ENCODE measurements at places on chromosomes 1 and 21. TPM values are rescaled to one million over a fixed set of nuclear protein-coding genes. Genes with fewer than 3 reads are reported as not detected.

DNA sequence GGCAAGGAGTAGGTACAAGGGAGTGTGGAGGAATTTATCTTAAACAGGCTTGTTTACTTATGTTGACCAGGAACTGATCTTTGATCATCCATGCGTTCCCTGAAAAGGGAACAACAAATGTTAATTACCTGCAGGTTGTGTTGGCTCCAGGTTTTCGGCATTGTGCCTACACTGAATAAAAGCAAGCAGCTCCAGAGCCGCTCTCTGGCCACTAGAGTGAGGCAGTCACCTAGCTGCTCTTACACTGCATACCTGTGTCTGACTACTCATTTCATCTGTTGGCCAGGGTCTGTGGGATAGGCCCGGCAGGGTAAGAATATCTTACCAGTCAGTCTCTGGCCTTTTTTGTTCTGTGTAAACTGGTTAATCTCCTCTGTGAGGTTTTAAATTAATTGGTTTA, 183.6 kb downstream of the HFM1 start:
- DNase-seq, result no peak

DNA sequence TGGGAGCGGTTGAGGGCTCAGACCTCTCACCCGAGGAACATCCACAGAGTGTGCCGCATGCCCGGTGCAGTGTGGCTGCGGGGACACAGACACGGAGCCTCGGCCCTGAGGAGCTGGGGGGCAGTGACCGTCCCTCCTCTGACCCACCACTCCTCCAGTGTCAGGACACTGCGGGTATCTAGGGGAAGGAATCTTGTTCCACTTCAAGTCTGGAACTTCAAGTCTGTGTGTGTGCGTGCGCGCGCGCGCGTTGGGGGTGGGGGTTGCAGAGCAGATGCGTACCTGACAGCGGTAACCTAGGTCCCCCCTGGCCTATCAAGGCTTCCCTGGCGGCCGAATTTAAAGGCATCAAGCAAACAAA, 17.3 kb downstream of the PCSK9 start:
- DNase-seq, result no peak

DNA sequence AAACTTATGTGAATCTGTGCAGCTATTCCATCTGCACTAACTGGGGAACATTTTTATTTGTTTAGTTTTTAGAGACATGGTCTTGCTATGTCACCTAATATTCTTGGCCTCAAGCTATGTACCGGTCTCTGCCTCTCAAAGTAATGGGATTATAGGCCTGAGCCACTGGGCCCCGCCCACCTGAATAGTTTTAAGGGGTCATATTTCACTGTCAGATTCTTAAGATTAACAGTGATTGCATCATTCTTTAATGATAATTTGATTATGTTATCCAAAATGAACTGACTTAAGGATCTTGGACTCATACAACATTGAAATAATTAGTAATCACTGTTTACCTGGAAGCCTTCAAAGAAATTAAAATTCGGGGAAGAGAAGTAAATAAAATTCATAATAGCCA, 12.6 kb upstream of the KLF18 start:
- DNase-seq, result peak; percentile 16

- DNase-seq, result peak; percentile 31
Observed at GRCh38 chr1:193730017-193730416, 543.6 kb upstream of the B3GALT2 start.

DNA sequence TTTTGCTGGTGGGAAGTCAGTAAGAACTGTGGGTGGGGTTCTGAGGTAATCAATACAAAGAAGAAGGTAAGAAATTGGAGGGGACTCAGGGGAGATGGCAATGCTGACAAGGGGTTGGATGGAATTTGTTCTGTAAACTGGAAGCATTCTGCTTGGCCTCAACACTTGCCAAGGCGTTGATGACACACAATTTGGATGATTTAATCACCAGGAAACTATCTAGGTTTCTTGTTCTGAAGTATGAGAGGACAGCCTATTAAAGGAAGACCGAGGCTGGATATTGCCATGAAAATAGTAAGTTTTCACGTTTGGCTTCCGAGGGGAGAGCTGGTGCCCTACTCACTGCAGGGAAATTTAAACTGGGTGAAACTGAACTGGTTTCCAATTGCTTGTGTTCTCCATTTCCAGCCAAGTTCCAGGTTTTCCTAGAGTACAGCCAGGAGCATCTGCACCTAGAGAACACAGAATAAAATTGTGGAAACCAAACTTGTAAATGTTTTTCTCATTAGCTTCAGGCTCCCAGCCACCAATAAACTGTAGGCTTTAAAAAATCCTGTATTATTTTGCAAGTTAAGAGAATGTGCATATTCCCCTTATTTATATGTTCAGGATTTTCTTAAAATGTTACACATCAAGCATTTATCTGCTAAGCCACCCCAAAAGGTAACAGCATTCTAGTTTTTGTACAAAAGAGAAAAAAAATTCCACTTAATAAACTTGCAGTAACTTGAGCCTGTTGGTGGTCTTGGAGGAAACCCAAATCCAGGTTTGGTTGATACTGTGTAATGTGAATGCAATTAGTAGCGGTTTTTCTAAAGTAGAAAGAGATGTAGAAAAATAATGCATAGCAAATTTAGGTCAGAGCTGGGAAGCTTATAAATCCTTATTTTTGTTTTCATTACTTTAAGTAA, 53.8 kb downstream of the ROR1 start:
- DNase-seq, result no peak

DNA sequence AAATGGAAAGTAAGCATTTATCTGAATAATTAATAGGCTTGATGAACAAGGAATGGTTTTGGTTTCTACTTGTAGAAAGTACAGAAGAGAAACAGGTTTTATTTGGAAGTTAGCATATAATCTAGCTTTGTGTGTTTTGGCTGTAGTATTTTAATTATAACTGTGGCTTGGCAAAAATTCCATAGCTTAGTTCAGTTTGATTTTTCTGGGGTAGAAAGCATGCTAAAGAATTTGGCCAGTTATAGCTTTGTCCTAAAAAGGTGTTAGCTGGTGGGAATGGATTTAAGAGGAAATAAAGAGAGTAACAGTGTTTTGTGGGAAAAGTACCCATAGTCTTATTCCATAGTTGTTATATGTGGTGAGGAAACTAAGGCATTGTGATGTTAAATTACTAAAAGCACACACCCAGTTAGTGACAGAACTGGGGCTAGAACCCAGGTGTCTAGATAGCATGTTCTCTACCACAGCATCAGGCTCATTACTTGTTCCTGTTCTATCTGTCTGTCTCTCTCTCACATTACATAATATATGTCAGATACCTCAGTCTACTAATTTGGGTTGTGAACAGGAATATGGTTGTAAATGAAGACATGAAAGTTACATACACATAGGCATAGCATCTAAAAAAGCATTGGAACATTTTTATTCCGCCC, 55.0 kb downstream of the MPZL1 start:
- no peak for DNase-seq

- no peak for DNase-seq
Observed at GRCh38 chr21:34560021-34560420, 48.0 kb upstream of the KCNE1 start.

- peak; percentile 90 for DNase-seq
Observed at GRCh38 chr1:999725-1000356, at the start of gene HES4. Gene HES4, minus strand, starts transcription at chr1:1000097. Its CDS starts 124 bp downstream, at chr1:999973.

SLC30A2 gene
- total RNA-seq, result not detected

GRCh38 chr1:232591344-232591743, 38.6 kb downstream of the SIPA1L2 start:
- no peak for DNase-seq

SPRR2B gene
- total RNA-seq, result not detected

- no peak for DNase-seq
Observed at GRCh38 chr1:210124736-210125135, 107.9 kb upstream of the SERTAD4 start.

DNA sequence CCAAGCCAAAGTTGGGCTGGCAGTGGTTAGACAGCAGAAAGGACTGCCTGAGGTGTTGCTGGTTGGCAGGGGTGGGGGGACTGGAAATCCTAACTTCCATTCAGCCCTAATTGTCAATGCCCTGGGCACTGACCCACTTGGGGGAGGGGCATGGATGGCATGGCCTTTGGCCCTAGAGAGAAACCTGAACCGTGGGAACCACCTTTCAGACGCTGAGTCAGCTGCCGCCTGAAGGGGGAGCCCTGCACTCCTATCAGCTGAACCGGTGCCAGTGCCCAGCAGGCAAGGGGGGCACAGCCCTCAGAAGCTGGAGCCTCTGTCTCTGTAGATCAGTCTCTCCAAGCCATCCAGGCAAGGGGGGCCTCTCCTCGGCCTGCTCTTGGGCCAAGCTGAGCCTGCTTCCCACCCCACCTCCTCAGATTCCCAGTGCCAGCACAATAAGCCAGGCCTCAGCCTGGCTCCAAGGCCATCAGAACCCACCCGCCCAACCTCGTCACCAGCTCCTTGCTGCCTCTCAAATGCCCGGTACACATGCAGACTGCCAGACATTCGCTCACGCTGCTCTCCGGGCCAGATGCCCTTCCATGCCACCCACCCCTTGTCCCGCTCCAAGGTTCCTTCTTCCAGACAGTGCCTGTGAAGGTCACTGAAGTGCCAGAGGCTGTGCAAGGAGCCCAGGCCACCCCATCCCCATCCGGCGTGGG, 11.6 kb downstream of the TINAGL1 start:
- DNase-seq, result peak; percentile 48

DNA sequence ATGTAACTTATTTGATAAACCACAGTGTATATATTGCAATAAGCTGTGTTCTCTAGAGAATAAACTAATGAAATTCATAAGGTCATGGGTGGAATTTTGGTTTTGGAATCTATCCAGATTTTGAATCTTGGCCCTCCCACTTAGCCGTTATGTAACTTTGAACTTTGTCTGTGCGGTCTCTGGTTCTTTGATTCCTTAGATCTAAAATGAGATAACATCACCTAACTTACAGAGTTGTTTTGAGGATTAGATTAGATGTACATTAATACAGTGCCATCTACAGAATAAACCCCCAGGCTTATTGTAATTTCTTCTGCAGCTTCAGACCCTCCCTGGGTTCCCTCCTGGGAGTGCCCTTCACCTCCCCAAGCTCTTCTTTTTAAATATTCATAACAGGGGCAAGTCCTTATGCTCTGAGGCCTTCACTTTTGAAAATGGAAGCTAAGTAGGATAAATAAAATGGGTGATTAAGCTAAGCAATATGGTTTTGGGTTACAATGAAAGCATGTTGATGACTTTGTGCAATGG, 124.3 kb downstream of the ATG4C start:
- DNase-seq, result no peak

CNR2 gene
- not detected for total RNA-seq

TMEM81 gene
- total RNA-seq, result 6.0 TPM

DNA sequence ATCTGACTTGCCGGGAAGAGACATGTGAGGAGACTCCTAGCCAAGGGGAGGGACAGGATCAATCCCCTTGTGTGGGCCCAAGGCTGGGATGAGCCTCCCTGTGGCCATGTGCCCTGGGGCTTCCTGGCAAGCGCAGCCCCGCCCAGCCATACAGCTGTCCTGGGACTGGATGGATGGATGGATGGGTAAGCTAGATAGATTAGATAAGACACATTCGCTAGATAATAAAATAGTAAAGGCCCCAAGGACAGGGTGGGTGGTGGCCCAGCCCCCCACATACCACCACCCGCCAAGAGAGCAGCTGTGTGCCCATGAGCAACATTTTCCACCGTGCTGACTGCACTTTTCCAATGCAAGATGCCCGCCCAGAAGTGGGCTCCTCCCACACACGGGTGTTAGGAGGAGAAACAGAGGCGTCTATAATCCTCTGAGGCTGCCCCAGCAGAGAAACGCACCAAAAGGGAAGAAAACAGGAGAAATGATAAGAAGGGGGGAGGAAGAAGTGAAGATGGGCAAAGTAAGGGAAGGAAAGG, 25.1 kb downstream of the ZBTB17 start:
- DNase-seq, result no peak

DNA sequence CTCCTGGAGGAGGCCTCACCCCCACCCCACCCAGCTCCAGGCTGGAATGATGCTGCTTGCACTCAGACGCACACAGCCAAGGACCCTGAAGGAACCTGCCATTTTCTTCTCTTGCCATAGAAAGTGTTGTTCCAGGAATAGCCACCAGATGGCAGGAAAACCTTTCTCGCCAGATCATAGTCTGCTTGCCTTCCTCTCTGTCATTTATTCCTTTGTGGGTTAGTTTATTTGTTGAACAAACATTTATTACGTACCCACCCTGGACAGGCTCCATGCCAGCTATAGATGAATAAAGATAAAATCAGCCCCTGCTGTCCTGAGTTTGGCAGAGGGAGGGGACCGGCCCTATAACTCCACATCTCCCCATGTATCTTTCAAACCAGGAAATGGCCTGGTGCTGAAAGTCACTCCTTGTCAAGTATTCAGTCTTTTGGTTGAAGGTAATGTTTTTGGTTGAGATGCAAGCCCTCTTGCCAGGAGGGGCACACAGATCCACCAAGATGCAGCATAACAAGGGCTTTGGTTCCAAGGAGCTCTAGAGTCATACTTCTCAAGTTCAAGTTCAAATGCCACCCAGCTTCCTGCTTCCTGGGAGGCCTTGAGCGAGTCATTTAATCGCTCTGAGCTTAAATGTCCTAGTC, 7.0 kb upstream of the KCNC4 start:
- DNase-seq, result peak; percentile 69

CFHR1 gene
- 1.3 TPM for total RNA-seq

DNA sequence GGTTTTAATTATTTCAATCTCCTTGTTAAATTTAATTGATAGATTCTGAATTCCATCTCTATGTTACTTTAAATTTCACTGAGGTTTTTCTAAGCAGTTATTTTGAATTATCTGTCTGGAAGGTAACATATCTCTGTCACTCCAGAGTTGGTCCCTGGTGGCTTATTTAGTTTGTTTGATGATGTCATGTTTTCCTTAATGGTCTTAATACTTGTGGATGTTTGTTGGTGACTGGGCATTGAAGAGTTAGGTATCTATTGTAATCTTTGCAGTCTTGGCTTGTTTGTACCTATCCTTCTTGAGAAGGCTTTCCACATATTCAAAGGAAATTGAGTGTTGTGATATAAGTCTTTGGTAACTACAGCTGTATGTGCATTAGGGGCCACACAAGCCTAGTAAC, 810.0 kb upstream of the NEGR1 start:
- no peak for DNase-seq

LCE3E gene
- not detected for total RNA-seq

WDTC1 gene
- total RNA-seq, result 10.3 TPM

DNA sequence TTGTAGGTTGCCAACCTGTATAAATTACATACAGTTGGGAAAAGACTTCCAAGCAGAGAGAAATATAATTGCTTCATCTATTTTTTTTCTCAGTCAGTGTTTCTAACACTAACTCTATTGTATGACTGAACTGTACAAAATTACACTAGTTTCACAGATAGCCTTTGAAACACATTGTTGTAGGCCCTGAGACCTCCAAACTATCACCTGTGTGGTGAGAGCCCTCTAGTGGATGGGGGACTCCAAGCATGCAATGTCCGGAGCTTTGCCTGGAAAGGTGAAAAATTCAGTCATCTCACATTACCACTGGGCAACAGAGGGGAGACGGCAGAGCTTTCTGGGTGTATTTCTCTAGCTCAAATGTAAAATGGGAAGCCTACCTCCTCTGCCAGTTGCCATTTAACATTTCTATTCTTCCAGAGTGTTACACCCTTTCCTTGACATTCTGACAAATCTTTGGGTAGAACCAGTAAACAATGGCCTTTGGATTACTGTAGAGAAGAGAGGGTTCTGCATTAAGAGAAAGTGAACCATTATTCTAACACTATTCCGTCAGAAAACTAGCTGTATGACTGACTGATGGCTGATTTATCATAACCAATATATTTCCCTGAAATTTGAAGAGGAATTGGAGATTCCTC, 212.2 kb downstream of the LYPLAL1 start:
- peak; percentile 82 for DNase-seq

SPRR1B gene
- not detected for total RNA-seq
